SK-N-DZ (cell line): ENCODE measurements at places on chromosomes 4 and X.
A peak's percentile ranks its signal among the peaks of the same experiment; 100 is the strongest.

DNA sequence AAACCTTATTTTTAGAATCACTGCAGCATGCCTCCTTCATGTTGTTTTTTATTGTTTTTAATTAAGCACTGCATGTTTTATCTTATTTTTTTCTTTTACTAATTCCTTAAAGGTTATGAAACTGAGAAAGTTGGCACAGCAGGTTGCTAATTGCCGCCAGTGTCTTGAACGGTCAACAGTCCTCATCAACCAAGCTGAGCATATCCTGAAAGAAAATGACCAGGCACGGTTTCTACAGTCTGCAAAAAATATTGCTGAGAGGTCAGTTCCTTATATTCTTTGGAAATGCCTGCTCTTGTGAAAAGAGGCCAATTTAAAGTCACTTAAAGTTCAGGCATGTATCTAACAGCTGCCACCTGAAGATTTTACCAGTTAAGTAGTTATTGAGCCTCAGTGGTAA, 76.8 kb downstream of the TEX13B start:
- DNase-seq, result no peak

DNA sequence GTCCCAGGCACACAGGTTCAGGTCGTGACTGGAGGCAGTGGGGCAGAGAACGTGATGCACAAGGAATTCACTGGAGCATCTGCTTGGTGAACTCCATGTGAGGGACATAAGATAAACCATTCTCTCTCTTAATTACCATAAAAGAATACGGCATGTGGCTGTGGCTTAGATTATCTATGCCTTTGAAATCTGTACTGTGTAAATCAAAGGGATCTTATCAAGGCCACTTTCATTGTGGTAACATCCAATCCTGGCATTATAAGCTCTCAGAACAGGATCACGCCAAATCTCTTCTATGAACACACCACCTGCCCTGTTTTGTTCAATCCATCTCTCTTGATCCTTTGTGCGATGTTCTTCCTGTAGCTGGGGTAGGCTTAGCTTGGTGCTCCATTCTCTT, 192.3 kb downstream of the SPATA18 start:
- DNase-seq, result no peak

GRCh38 chr4:75698162-75698962, 25.2 kb upstream of the G3BP2 start:
- no peak for DNase-seq

DNA sequence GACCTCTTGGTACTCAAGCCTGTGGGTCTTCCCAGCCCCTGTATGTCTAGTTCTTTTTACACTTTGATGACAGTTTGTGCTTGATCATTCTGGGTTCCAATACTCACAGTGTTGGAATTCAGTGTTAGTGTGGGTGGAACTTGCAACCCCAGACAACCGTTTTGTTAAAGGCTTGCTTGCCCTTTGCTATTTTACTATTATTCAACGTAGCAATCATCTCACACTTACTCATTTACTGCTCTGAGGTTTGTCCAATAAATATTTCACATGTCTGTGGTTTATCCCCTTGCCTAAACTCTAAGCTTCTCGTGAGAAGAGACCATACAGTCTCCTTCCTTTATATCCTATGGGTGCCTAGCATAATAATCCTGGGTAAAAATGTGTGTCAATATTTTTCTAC, 15.3 kb downstream of the CCNG2 start:
- no peak for DNase-seq

DNA sequence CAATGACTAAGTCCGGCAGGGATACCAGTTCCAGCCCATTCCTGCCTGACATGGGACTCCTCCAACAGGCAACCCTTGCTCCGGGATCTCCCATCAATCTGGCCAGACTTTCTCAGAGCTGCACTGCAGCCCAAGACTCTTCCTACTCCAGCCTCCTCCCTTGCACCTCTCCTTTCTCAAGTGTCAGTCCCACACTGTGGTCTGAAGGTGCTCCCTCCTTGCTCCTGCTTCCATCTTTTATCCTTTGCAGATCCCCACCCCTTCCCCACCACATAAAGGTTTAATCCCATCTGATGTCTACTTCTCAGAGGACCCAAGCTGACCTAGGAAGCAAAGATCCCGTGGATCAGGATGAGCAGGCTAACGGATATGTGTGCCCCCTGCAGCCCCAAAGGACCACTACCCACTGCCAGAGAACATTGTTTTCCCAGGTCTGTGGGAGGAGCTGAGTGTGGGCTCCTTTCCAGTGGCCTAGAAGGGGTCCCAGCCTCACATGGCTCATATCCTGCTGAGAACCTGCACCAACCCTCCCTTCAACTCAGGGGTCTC, 33.3 kb upstream of the XPNPEP2 start:
- no peak for DNase-seq

- no peak for DNase-seq
Measured at GRCh38 chrX:138651494-138651893, 60.0 kb downstream of the FGF13 start.

DNA sequence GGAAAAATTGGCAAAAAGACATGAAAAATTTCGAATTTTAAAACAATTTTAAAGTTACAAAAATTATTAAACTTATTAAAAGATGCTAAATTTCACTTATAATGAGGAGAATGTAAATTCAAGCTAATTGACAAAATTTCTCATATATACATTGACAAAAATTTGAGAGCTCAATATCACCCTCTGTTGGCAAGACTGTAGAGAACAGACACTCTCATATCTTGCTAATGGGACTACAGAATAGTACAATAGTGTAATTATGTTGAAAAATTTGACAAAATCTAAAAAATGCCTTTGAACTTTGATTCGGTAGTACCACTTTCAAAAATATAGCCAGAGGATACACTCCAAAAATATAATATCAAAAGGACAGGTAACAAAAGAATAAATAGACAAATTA, 29.8 kb downstream of the DCAF8L2 start:
- peak; percentile 14 for DNase-seq

DNA sequence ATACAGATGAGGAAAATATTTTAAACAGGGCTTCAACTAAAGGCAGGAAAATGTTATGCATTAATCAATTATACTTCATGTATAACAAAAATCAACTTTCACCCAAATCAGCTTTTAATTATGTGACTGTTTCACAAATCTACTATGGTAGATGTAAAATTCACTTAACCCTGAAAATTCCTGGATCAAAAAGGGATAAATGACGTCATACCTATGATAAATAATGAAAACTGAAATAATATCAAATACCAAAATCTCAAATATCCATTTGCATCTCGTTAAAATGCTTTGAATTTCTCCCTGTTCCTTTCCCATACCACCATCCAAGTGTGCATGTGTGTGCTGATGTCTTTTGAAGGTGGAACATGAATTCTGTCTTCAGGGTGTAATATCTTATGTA, 11.5 kb downstream of the S100G start:
- DNase-seq, result no peak

- DNase-seq, result no peak
Measured at GRCh38 chr4:86483773-86484172, 110.3 kb upstream of the PTPN13 start.

- DNase-seq, result no peak
Measured at GRCh38 chr4:21018817-21019216, 318.6 kb downstream of the PACRGL start.

- DNase-seq, result no peak
Measured at GRCh38 chr4:30726090-30726675, 6.0 kb downstream of the PCDH7 start.
